ENCODE measurements at places on chromosomes 16 and 17. TPM values are rescaled to one million over a fixed set of nuclear protein-coding genes. Genes with fewer than 3 reads are reported as not detected.

Gene KRTAP3-1
- not detected for total RNA-seq

GRCh38 chr16:70611785-70612303 lies 34.5 kb upstream of the IL34 start:
- DNase-seq, result no peak

DNA sequence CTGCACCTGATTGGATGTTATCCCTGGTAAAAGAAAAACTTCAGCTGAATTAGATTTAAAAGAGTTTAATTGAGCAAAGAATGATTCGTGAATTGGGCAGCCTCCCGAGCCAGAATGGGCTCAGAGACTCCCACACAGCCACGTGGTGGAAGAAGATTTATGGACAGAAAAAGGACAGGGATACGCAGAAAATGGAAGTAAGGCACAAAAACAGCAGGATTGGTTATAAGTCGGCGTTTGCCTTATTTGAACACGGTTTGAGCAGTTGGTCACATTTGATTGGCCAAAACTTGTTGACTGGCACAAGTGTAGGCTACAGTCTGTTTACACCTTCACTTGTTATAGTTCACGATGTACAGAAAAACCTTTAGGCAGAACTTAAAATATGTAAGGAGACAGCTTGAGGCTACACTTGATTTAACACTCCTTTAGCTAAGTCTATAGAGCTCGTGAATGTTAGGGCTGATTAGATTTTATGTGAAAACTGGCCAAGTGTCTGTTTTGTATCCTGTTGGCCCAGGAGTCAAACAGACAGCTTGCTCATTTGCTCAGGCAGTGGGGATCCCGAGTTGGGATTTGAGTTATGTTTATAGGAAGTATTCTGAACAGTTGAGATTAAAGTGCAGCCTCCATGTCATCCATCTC lies 119.5 kb upstream of the SHISA6 start:
- no peak for DNase-seq

DNA sequence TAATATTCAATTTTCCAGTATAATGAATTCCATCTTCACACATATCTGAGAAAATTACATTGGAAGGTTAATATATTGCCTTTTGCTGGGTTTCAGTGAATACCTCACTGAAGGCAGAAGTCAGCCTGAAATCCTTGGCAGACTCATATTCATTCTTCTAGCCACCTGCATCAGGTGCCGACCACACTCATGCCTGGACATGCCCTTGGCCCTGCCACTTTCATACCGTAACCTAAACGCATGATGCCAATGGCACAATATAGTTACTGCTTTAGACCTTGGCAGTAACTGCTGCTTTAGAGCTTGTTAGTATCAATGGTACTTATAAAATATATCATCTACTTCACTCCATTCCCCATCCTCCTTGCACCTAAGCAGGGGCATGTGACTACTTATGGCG lies 817.6 kb upstream of the CDH8 start:
- DNase-seq, result no peak

- DNase-seq, result no peak
These were observed 106.2 kb downstream of the BRIP1 start for GRCh38 chr17:61757168-61757567.

GRCh38 chr16:25553711-25554436 lies 137.9 kb upstream of the HS3ST4 start:
- peak; percentile 1 for DNase-seq

- no peak for DNase-seq
These were observed 230.4 kb downstream of the C16orf78 start for GRCh38 chr16:49603956-49604355.

Gene NUPR1
- 54.8 TPM for total RNA-seq

Gene CTF1
- total RNA-seq, result 4.8 TPM
